ENCODE measurements at places on chromosomes 1 and 21. TPM values are rescaled to one million over a fixed set of nuclear protein-coding genes. Genes with fewer than 3 reads are reported as not detected.

The NPHS2 gene
- total RNA-seq = not detected

The FAM78B gene
- total RNA-seq = 4.5 TPM

The FABP3 gene
- 77.1 TPM for total RNA-seq

The AIM2 gene
- 2.8 TPM for total RNA-seq

The PLPPR4 gene
- 70.7 TPM for total RNA-seq

The CFAP74 gene
- total RNA-seq = 0.59 TPM

The AMY2A gene
- total RNA-seq = 0.69 TPM

The BMP8B gene
- total RNA-seq = 7.8 TPM

DNA sequence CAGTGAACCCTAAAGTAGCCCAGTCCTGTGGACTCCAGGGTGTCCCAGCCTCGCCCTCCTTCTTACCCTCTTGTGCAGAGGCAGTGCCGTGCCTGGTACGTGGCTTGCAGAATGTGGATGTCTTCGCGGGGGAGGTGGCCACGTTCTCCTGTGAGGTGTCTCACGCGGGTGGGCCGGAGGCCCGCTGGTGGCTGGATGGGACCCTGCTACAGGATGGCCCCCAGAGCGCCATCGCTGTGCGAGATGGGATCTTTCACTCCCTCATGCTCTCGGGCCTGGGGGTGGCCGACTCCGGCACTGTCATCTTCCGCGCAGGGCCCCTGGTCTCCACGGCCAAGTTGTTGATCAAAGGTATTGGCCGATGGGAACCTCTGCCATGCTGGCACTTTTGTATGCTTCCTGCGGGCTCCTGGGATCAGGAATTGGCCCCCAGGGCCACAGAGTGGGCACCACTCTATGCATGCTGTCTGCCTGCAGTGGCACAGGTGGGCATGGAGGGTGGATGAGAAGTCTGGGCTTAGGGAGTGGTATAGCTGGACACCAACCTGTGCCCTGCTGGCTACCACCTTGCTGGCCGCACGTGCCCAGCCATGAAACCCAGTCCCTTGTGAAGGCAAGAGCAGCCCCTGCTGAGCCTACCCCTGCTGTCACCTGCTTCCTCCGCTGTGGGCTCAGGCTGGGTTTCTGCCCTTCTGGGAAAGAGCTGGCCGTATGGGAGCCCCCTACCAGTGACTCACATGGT lies 92.9 kb downstream of the TRIM11 start:
- H3K27ac ChIP-seq = no peak overlapping the region
- H3K36me3 ChIP-seq = peaks cover 54% of the 10 kb centered on the region
- no peak for DNase-seq
- no peaks in the 10 kb centered on the region for H3K27me3 ChIP-seq
- no peaks in the 10 kb centered on the region for H3K4me1 ChIP-seq
- no peak overlapping the region for H3K4me3 ChIP-seq

DNA sequence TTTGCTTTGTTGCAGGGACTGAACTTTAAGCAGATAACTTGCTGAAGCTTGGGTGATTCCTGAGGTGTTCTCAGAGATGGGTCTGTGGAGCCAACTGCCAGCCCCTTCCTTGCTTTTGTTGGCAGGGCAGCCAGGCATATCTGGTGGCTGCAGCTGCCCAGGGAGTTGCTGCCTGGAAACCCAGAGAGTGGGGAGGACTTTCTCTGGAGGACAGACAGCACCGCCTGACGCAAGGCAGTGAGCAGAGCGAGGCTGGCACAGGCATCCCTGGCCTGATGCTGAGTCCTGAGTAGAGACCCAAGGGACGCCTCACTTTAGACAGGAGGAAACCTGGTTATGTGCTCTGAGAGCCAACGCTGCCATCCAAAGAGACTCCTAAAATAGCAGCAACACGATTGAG lies 9.8 kb upstream of the OLFML2B start:
- H3K27ac ChIP-seq = no peak overlapping the region
- peaks cover 8% of the 10 kb centered on the region for H3K4me1 ChIP-seq
- peaks cover 2% of the 10 kb centered on the region for H3K27me3 ChIP-seq
- no peak for DNase-seq

- no peak for DNase-seq
- no peaks in the 10 kb centered on the region for H3K36me3 ChIP-seq
- no peaks in the 10 kb centered on the region for H3K27me3 ChIP-seq
- H3K27ac ChIP-seq = no peak overlapping the region
- no peaks in the 10 kb centered on the region for H3K4me1 ChIP-seq
Measured at GRCh38 chr1:107544285-107544684, 403.4 kb downstream of the NTNG1 start.

DNA sequence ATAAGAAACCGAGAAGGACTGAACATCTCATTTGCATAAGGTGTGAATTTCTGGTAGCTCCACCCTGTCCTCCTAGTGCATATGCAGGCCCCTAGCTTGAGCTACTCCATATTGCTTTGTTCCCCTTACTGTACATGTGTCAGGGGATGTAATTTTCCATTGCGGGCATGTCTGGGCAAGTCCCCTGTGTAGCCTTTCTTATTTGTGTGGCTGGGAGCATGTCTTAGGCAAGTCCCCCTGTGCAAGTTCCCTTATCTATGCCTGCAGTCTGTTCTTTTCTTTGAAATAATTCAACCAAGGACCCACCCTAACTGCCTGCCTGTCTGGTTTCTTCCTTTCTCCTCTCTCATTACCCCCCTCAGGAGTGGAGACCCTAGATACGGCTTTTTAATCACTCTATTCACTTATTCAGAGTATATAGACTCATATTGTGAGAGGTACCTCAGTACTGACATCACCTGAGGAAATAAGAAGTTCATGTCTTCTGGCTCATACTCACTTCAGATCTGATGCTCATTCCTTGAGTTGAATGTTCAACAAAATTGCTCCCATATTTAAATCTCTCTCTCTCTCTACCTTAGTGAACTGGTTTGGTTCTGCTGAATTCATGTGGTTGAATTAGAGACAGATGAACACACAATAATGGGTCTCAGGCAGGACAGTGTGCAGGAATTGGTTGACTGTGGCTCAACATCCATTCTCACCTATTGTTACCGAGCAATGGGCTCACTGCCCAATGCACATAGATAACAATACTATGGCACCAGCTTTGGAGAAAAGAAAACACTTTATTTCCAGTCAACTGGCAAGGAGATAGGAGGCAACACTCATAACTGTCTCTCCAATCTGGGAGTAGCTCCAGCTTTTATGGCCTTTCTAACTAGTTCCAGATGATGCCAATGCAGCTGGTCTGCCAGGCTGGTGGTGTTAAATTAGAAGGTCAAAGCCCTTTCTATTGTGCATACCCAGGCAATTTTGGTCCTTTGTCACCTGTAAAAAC lies 27.9 kb upstream of the NPL start:
- H3K4me1 ChIP-seq = no peaks in the 10 kb centered on the region
- no peak for DNase-seq
- H3K27ac ChIP-seq = no peak overlapping the region
- H3K4me3 ChIP-seq = no peak overlapping the region

GRCh38 chr1:203359010-203359571 lies 8.2 kb upstream of the FMOD start:
- H3K4me3 ChIP-seq = no peak overlapping the region
- H3K36me3 ChIP-seq = no peaks in the 10 kb centered on the region
- DNase-seq = no peak
- peaks cover 22% of the 10 kb centered on the region for H3K4me1 ChIP-seq

DNA sequence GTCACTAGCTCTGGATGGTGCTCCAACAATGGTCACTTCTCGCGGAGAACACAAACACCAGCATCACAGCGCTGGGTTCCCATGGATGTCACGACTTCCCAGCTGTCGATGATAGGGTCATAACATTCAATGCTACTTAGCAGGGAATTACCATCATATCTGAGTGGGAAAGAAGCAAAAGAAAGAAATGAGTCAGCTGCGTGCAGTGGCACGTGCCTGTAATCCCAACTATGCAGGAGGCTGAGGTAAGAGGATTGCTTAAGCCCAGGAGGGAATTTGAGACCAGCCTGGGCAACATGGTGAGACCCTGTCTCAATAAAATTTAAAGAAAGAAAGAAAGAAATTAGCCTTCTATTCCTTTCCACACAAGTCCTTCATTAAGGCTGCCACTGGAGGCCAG lies 3.6 kb upstream of the RABIF start:
- no peak for DNase-seq
- no peak overlapping the region for H3K4me3 ChIP-seq
- H3K4me1 ChIP-seq = peaks cover 2% of the 10 kb centered on the region
- H3K27me3 ChIP-seq = no peaks in the 10 kb centered on the region
- peaks cover 27% of the 10 kb centered on the region for H3K36me3 ChIP-seq

GRCh38 chr21:44996501-44996921 lies 56.7 kb downstream of the SLX9 start:
- peaks cover 5% of the 10 kb centered on the region for H3K36me3 ChIP-seq
- H3K4me1 ChIP-seq = peaks cover 80% of the 10 kb centered on the region

GRCh38 chr1:171494076-171494475 lies 8.7 kb downstream of the PRRC2C start:
- H3K27ac ChIP-seq = no peak overlapping the region
- H3K4me1 ChIP-seq = no peaks in the 10 kb centered on the region
- no peaks in the 10 kb centered on the region for H3K36me3 ChIP-seq
- no peaks in the 10 kb centered on the region for H3K27me3 ChIP-seq

DNA sequence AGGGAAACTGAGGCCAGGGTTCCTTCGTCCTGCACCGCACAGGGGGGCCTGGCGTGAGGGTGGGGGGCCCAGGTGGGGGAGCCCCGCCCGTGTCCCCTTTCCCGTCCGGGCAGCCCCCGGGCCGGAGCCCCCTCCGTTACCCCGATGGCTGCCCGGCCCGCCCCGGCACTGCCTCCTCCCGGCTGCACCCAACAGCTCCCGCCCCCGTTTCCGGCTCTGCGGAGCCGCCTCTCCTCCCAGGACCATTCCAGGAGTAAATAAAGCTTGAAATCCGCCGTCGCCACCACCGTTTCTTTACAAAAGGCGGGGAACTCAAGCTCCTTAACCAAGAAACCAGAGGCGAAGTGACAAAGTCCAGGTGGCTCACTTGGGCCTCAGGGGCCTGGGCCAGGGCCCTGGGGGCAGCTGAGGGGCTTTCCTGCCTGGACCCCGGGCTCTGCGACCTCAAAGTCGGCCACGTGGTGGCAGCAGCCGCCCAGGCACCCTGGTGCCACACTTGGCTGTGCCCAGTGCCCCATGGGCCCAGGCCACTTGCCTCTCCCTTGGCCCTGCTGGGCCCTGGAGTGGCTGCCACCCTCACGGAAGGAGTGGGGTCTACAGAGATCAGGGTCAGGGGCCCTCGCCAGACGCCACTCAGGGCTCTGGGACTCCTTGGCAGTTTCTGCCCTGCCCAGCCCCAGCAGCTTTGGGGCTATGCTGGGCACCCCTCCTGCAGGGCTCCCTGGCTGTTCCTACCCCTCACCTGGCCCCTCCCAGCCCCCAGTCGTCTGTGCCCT lies 514 bp upstream of the FAAP20 start:
- H3K36me3 ChIP-seq = peaks cover 41% of the 10 kb centered on the region
- no peaks in the 10 kb centered on the region for H3K27me3 ChIP-seq
- peak overlapping the region; percentile 94 for H3K27ac ChIP-seq
- DNase-seq = no peak
- peak overlapping the region; percentile 50 for H3K4me3 ChIP-seq

- no peak overlapping the region for H3K27ac ChIP-seq
- DNase-seq = no peak
- no peaks in the 10 kb centered on the region for H3K4me1 ChIP-seq
- no peaks in the 10 kb centered on the region for H3K36me3 ChIP-seq
- H3K4me3 ChIP-seq = no peak overlapping the region
Measured at GRCh38 chr1:190747704-190748103, 270.0 kb upstream of the BRINP3 start.

DNA sequence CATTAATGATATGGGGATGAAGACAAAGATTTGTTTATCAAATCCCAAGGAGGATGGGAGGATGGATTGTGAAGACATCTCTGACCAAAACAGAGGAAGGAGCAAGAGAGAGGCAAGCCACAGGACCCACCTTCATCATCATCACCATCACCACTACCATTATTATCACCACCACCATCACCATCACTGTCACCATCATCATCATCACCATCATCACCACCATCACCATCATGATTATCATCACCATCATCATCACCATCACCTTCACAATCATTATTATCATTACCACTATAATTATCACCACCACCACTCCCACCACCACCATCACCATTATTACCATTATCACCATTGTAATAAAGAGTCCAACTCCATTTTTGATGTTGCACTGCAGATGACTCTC lies 482.5 kb downstream of the PTPRU start:
- H3K4me1 ChIP-seq = no peaks in the 10 kb centered on the region
- H3K27me3 ChIP-seq = no peaks in the 10 kb centered on the region
- no peak overlapping the region for H3K4me3 ChIP-seq
- no peaks in the 10 kb centered on the region for H3K36me3 ChIP-seq
- H3K27ac ChIP-seq = no peak overlapping the region

DNA sequence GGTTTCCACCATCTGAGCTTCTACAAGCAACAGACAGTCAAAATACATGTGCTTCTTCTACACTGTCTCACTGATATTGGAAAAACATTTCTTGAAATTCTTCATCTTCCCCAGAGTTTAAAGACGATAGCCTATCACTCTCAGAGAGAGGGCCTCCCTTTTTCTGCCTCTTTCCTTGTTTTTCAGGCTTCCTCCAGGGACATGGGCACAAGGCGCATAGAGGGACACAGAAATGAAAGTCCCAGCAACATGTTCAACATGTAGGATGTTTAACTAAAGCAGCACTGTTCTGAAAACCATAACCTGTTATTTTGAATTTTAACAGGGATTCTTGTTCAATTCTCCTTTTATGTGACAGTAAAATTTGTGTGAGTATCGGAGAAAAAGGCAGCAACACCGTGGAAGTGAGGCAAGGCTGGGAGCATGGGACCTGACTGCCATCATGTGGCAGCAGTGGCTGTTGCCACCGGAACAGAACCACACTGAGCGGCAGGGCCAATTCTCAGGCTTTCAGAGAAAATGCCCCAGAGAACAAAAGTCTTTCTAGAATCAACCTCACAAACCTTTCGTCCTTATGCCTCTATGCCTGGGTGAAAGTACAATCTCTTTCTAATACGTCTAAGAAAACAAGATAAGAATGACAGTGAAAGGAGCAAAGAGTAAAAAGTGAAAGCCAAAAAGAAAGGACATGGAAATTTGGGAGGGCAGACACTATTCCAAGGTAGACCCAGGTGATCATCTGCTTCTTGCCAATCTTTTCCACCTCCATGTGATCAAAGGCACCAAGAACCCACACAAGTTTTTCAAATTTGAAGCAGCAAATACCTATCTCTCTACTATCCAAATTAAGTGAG lies 54.5 kb downstream of the PCNX2 start:
- no peak overlapping the region for H3K27ac ChIP-seq
- H3K36me3 ChIP-seq = no peaks in the 10 kb centered on the region
- H3K4me1 ChIP-seq = no peaks in the 10 kb centered on the region
- H3K27me3 ChIP-seq = no peaks in the 10 kb centered on the region
- DNase-seq = peak; percentile 50
- H3K4me3 ChIP-seq = no peak overlapping the region

All from spinal cord (tissue), 10 donors.